ENCODE measurements at places on chromosomes 5 and 9.

- H3K27me3 ChIP-seq = no peaks in the 10 kb centered on the region
- no peak overlapping the region for H3K4me3 ChIP-seq
- H3K27ac ChIP-seq = no peak overlapping the region
- H3K36me3 ChIP-seq = no peaks in the 10 kb centered on the region
- H3K4me1 ChIP-seq = no peaks in the 10 kb centered on the region
These were observed 1731.2 kb upstream of the CDH6 start for GRCh38 chr5:29462241-29462640.

DNA sequence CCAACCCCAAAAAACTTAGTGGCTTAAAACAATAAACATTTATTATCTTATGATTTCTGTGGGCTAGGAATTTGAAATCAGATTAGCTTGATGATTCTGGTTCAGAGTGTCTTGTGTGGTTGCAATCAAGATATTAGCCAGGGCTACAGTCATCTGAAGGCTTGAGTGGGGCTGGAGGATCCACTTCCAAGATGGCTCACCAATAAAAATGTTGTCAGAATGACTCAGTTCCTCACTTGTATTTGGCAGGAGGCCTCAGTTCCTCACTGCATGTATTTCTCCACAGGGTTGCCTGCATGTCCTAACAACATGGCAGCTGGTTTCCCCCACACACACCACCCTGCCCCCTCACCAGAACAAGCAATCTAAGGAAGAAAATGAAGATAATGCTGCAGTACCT, 98.2 kb upstream of the NIPBL start:
- H3K27me3 ChIP-seq = no peaks in the 10 kb centered on the region
- H3K4me3 ChIP-seq = no peak overlapping the region
- H3K27ac ChIP-seq = no peak overlapping the region
- H3K36me3 ChIP-seq = no peaks in the 10 kb centered on the region

GRCh38 chr9:72394066-72394465, 29.1 kb upstream of the ZFAND5 start:
- no peaks in the 10 kb centered on the region for H3K27me3 ChIP-seq
- H3K27ac ChIP-seq = no peak overlapping the region
- DNase-seq = no peak

DNA sequence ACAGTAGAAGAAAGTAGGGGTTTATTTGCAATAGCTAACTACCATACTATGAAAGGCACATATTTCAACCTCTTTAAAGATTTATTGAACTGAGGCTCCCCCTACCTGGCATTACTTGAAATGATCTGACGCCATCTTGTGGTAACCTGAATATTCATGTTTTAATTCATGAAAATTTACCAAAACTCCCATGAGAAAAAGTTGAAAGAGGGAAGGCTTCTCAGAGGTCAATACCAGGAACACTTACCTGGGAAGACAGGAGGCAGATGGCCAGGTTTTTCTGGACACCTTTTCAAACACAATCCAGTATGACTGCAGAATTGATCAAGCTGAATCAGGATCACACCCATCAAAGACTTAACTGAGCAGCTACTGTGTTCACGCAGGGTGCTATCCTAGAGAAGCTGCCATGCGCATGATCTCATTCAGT, 9.4 kb downstream of the PRELID2 start:
- no peak overlapping the region for H3K27ac ChIP-seq
- peaks cover 3% of the 10 kb centered on the region for H3K4me1 ChIP-seq
- H3K4me3 ChIP-seq = no peak overlapping the region
- DNase-seq = peak; percentile 36

GRCh38 chr9:124809211-124809610, 32.3 kb downstream of the OLFML2A start:
- no peak overlapping the region for H3K27ac ChIP-seq
- H3K36me3 ChIP-seq = no peaks in the 10 kb centered on the region
- no peaks in the 10 kb centered on the region for H3K27me3 ChIP-seq
- H3K4me1 ChIP-seq = peaks cover 40% of the 10 kb centered on the region
- H3K4me3 ChIP-seq = no peak overlapping the region

GRCh38 chr9:133528001-133528875, 3.5 kb upstream of the MYMK start:
- DNase-seq = no peak
- peaks cover 35% of the 10 kb centered on the region for H3K27me3 ChIP-seq
- H3K36me3 ChIP-seq = no peaks in the 10 kb centered on the region

DNA sequence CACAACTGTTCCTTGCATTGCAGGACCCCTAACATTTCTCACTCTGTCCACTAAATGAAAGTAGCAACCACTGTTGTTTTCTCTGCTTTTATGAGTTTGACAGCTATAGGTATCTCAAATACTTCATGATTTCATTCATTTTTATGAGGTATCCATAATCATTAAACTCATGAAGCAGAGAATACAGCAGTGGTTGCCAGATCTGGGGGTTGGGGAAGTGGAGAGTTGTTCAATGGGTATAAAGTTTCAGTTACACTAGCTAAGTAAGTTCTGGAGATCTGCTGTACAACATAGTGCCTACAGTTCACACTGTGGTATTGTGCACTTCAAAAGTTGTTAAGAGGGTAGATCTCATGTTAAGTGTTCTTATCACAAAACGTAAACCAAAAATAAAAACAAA, 23.4 kb upstream of the CAMK4 start:
- no peak for DNase-seq
- H3K27me3 ChIP-seq = no peaks in the 10 kb centered on the region
- H3K27ac ChIP-seq = no peak overlapping the region
- no peaks in the 10 kb centered on the region for H3K36me3 ChIP-seq

GRCh38 chr5:75837258-75837841, 120.1 kb upstream of the POC5 start:
- no peaks in the 10 kb centered on the region for H3K27me3 ChIP-seq
- no peak overlapping the region for H3K27ac ChIP-seq
- H3K4me1 ChIP-seq = no peaks in the 10 kb centered on the region
- no peak for DNase-seq

GRCh38 chr5:154418344-154418820, 27.4 kb upstream of the SAP30L start:
- H3K36me3 ChIP-seq = peaks cover 22% of the 10 kb centered on the region
- H3K27me3 ChIP-seq = no peaks in the 10 kb centered on the region
- DNase-seq = peak; percentile 42
- H3K27ac ChIP-seq = no peak overlapping the region

- no peaks in the 10 kb centered on the region for H3K36me3 ChIP-seq
- H3K4me3 ChIP-seq = no peak overlapping the region
- no peak overlapping the region for H3K27ac ChIP-seq
- peak; percentile 89 for DNase-seq
- no peaks in the 10 kb centered on the region for H3K27me3 ChIP-seq
These were observed 244.9 kb upstream of the KLF4 start for GRCh38 chr9:107734256-107735013.

DNA sequence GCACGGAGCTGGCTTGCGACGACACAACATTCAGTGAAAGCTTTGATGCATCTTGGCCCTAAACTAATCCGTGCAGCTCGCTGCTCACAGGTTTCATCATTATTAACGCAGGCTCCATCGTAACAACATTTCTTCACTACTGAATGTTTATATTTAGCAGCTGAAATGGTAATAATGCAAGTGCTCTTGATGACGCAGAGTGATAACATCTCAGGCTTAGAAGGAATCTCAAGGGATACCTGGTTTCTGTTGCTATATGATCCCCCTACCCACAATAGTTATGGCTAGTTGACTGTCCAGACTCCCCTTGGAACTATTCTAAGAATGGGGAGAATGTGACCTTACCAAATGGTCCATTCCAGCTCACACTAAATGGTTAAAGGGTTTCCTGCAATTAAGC, 36.2 kb downstream of the C5 start:
- H3K4me1 ChIP-seq = no peaks in the 10 kb centered on the region
- no peak overlapping the region for H3K4me3 ChIP-seq
- no peak overlapping the region for H3K27ac ChIP-seq
- no peaks in the 10 kb centered on the region for H3K27me3 ChIP-seq

- peaks cover 7% of the 10 kb centered on the region for H3K36me3 ChIP-seq
- no peak overlapping the region for H3K27ac ChIP-seq
- no peak for DNase-seq
- H3K27me3 ChIP-seq = no peaks in the 10 kb centered on the region
- peaks cover 4% of the 10 kb centered on the region for H3K4me1 ChIP-seq
- no peak overlapping the region for H3K4me3 ChIP-seq
These were observed 43.8 kb downstream of the HABP4 start for GRCh38 chr9:96493757-96494156.

DNA sequence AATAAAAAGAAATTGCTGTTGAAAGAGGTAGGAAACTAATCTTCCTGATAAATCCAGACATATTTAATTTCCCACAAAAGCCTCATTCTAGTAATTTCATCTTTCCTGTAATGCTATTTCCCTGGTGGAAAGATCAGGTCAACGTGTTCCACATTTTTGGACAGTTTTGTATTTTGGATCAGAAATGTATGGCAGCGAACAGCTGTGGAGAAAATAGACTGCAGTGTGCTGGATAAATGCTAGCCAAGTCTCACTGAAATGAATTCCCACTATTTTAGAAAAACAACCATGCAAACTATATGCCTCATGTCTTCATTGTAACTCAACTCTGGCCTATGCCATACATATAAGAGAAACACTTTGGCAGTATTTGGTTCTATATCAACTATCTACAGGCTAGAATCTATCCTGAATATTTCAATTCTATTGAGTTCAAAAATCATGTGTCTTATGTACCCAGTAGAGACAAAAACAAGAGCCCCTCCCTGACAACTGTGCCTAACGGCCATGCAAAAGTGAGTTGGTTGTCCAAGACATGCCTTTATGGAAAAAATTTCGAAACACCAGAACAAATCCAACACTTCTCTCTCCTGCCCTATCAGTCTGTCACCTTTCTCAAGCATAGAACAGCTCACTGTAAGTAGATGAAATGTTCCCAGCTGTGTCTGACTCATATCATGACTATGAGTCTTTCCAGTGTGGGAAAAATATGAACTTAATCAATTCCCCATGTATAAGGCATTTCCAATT, 191.3 kb upstream of the NREP start:
- H3K36me3 ChIP-seq = no peaks in the 10 kb centered on the region
- H3K4me1 ChIP-seq = peaks cover 23% of the 10 kb centered on the region
- no peaks in the 10 kb centered on the region for H3K27me3 ChIP-seq
- no peak overlapping the region for H3K4me3 ChIP-seq
- peak overlapping the region; percentile 98 for H3K27ac ChIP-seq

- peak; percentile 45 for DNase-seq
- H3K27me3 ChIP-seq = peaks cover 3% of the 10 kb centered on the region
- H3K27ac ChIP-seq = no peak overlapping the region
These were observed 92.1 kb upstream of the IL12B start for GRCh38 chr5:159422361-159422760.

GRCh38 chr9:114518599-114519022, 13.3 kb upstream of the WHRN start:
- no peak overlapping the region for H3K27ac ChIP-seq
- no peak overlapping the region for H3K4me3 ChIP-seq
- DNase-seq = no peak
- peaks cover 5% of the 10 kb centered on the region for H3K27me3 ChIP-seq
- no peaks in the 10 kb centered on the region for H3K4me1 ChIP-seq

GRCh38 chr5:18305288-18305924, 671.1 kb downstream of the TAF11L14 start:
- H3K4me3 ChIP-seq = no peak overlapping the region
- DNase-seq = peak; percentile 14
- H3K27ac ChIP-seq = no peak overlapping the region
- no peaks in the 10 kb centered on the region for H3K4me1 ChIP-seq

DNA sequence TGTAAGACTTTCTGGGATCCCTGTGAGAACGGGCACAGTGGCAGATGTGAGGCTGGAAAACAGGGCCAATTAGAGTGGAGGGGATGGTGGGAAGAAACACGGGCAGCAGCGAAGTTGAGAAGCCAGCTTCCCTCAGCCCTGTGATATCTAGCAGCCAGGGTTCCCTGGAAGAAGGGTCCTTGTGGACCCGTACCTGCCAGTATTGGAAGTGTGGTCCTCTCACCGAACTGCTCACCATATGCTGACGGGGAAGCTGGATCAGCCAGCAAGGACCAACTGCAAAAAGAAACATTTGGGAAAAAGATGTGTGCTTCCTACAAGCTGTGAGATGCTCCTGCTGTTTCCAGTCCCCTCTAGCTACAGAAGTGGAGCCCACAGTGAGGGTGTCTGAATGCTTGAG, 13.6 kb downstream of the CKMT2 start:
- H3K36me3 ChIP-seq = no peaks in the 10 kb centered on the region
- DNase-seq = no peak
- H3K27ac ChIP-seq = no peak overlapping the region

GRCh38 chr5:125775896-125776295, 647.3 kb upstream of the GRAMD2B start:
- H3K4me3 ChIP-seq = no peak overlapping the region
- H3K27ac ChIP-seq = no peak overlapping the region
- no peak for DNase-seq
- H3K36me3 ChIP-seq = no peaks in the 10 kb centered on the region
- no peaks in the 10 kb centered on the region for H3K4me1 ChIP-seq

DNA sequence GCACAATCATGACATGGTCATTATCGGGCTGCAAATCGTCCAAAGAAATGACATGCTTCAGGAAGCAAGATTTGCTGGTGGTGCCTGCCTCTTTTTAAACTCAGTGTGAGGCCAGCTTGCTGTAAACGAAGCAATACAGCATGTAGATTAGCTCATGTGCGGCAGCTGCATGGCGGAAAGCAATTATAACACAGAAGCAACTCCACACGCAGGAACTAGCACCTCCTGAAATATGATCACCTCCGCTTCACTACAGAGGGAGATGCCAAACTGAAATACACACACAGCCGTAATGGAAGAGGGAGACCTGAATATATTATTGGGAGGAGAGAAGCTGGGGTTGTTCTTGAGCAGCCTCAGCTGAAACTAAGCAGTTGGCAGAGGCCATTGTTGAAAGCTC, 312.5 kb downstream of the PSAT1 start:
- peaks cover 26% of the 10 kb centered on the region for H3K4me1 ChIP-seq
- no peaks in the 10 kb centered on the region for H3K36me3 ChIP-seq
- DNase-seq = no peak

DNA sequence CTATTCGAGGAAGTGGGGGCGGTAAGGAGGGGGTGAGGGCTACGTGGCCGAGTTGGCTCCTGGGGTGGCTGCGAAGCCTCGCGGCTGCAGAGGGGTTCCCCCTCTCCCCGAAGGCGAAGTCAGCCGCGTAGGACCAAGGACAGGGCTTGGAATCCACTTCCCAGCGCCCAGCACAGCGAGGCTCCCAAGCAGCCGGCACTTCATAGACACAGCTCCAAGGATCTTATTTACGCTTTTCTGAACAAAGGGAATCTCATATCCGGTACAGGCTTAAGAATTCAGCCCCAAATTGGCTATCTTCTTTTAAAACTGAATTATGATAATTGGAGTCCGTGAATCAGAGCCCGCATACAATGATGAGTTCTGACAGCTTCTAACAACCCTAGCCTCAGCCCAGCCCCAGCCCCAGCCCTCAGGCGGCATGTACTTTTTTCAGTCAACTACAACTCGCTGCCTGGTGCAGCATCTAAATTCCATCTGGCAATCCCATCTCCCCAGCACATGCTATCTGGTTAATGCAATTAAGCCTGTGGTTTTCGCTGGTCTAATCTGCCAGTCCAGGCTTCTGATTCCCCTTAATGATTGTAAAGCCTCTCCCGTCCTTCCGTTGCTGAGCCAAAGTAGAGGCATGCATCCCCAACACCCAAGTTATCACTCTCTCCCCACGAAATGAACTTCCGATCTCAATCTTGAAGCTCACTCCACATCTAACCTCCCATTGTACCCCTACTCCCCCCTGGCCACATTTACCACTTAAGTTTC, 1.0 kb downstream of the ELAVL2 start:
- H3K36me3 ChIP-seq = no peaks in the 10 kb centered on the region
- H3K27me3 ChIP-seq = peaks cover 41% of the 10 kb centered on the region
- H3K27ac ChIP-seq = no peak overlapping the region
- DNase-seq = peak; percentile 13
- no peaks in the 10 kb centered on the region for H3K4me1 ChIP-seq
